Naive thymus-derived CD8-positive, alpha-beta T cell (primary cell): ENCODE measurements at places on chromosomes 2 and 18. TPM values are rescaled to one million over a fixed set of nuclear protein-coding genes. Genes with fewer than 3 reads are reported as not detected.
A peak's percentile ranks its signal among the peaks of the same experiment; 100 is the strongest.

DNA sequence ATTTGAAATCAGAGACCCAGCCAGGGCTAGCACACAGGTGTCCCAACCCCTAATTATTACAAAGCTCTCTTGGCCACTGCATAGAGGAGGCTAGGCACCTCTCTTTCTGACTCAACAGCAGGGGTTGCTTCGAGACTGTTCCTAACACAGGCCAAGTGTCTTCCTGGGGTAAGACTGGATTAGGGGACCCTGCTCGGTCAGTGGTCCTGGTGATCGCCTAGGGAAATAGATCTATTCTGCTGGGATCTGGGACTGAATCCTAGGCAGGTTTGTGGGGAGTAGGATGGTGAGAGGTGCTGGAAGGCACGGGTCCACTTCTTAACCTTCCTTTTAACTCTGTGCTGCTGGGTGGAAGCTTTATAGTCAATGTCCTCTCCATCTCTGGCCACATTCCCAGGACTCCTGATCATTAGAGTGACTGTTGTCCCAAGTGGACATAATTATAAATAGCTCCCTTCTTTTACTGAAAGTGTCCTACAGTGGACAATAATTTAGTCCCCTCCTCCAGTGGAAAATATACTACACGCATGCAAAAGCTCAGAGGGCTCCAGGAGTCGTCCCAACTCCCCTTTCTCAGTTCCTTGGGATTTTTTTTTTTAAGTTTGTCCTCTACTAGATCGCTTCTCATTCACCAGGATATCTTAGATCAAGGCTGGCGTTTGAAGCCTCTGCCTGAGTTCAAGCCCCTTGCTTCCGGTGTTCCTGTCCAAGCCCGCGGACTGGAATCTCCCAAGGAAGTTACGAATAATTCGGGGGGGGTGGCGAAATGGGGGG lies 1.3 kb upstream of the TRIB2 start:
- H3K4me1 ChIP-seq, result peaks cover 50% of the 10 kb centered on the region
- H3K27ac ChIP-seq, result peak overlapping the region; percentile 97
- H3K36me3 ChIP-seq, result no peaks in the 10 kb centered on the region
- no peak for DNase-seq

DNA sequence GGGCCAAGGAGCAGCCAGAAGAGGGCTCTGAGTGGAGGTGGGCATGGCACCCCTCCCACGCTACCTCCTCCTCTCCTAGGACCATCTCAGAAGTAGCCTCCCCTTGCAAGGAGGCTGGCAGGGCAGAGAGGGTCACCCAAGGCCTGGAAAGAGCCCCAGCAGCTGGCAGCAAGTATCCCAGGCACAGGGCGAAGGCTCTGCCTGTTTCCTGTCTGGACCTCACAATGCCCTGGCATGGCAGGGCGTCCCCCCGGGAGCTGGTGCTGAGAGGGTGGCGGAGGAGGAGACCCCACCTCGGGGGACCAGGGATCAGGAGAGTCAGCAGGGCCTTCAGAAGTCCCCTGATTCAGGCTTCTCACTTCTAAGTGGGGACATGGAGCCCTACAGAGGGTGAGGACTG lies 66.2 kb upstream of the TAF1B start:
- no peaks in the 10 kb centered on the region for H3K36me3 ChIP-seq
- H3K27me3 ChIP-seq, result no peaks in the 10 kb centered on the region
- H3K27ac ChIP-seq, result no peak overlapping the region
- H3K4me1 ChIP-seq, result peaks cover 10% of the 10 kb centered on the region

- H3K36me3 ChIP-seq, result peaks cover 3% of the 10 kb centered on the region
- H3K4me3 ChIP-seq, result no peak overlapping the region
- H3K4me1 ChIP-seq, result no peaks in the 10 kb centered on the region
Measured at GRCh38 chr2:20069756-20070155, 18.3 kb upstream of the LAPTM4A start.

DNA sequence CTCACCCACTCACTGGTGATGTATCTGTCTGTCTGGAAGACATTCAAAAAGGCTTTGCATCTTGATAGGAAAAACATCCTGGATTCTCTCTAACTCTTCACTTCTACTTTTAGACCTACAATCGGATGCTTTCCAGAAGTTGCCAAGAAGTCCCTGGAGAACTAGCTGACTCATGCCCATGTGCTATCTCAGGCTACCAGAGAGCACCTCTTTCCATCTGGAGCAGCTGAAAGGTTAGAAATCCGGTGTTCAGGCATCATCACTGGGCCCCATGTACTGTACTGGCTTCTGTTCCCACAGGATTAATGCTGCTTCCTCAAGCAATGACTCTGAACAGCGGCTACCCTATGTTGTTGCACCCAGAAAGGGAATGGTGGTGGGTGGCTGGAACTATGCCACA lies 259.0 kb downstream of the NBAS start:
- H3K4me3 ChIP-seq, result no peak overlapping the region
- no peaks in the 10 kb centered on the region for H3K27me3 ChIP-seq
- peaks cover 13% of the 10 kb centered on the region for H3K4me1 ChIP-seq

OTOS gene
- not detected for total RNA-seq

POLR1A gene
- 20.0 TPM for total RNA-seq

ILKAP gene
- 100 TPM for total RNA-seq
